ENCODE measurements at places on chromosomes 2 and 18.

- no peak for DNase-seq
These were observed 148.3 kb upstream of the KLHL14 start for GRCh38 chr18:32920796-32921787.

DNA sequence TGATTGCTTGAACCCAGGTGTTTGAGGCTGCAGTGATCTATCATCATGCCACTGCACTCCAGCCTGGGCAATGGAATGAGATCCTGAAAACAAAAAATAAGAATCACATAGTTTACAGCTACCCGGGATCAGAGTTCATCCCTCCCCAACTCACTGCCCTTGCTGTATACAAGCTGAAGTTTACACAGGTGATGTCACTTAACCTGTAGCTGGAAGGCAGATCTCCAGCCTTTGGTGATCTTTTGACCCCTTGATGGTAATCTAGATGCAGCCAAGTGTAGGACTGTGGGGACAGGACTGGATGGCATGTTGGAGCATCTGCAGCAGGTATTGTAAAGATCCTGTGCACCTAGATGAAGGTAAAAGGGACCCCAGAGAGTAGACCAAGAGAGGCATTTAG lies 66.7 kb upstream of the SLC14A2 start:
- no peak for DNase-seq

GRCh38 chr2:226971770-226972169 lies 135.9 kb downstream of the RHBDD1 start:
- DNase-seq = no peak

DNA sequence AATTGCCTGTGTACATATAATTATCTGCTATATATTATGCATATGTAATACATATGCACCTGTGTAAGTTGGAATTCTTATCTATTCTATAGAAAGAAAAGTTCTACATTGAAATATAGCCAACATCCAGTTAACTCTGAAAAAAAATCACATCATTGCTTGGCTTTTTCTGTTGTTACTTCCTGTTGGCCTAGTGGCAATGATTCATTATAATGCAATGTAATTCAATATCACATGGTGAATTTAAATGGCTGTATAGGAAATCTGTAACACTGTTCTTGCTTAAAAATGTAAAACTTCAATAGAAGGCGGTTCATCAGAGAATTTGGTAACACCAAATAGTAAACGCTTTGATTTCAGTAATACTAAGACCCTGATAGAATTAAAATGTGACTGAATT lies 44.5 kb upstream of the MAP4K3 start:
- DNase-seq = no peak

GRCh38 chr2:144170179-144170578 lies 349.7 kb downstream of the ZEB2 start:
- DNase-seq = no peak

DNA sequence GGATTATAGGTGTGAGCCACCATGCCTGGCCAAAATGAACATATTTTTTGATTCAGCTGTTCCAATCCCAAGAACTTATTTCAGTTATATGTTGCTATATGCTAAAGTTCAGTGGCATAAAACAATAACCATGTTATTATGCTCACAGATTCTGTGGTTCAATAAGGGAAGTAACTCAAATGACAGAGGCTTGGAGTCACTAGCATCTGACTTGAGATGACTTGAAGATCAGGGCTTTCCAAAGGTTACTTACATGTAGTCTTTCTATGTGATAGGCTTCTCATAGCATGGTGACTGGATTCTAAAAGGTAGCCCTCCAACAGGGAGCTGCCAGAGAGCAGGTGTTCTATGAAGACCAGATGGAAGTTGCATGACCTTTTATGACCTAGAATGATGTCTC lies 17.2 kb downstream of the CLK1 start:
- DNase-seq = no peak

- no peak for DNase-seq
These were observed 68.1 kb upstream of the SPTBN1 start for GRCh38 chr2:54388076-54388475.

DNA sequence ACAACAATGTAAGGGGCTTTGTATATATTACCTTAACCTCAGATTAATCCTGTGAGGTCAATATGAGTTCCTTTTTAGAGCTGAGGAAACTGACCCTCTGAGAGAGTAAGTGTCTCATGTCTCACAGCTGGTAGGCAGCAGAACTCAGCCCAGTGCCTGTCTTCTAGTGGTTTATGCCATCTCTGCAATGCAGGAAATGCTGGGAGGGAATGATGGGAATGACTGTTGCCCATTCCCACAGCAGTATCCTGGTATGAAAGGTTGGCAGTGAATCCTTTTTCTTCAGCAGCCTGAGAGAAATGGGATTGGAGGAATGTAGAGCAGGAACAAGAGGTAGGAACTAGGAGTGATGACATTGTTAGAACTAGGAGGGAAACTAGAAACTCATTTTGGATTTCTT lies 6.0 kb downstream of the MRPL30 start:
- no peak for DNase-seq

- DNase-seq = no peak
These were observed 63.7 kb downstream of the SLC8A1 start for GRCh38 chr2:40388161-40388560.

- DNase-seq = no peak
These were observed 90.3 kb upstream of the ST3GAL5 start for GRCh38 chr2:85978883-85979780.

DNA sequence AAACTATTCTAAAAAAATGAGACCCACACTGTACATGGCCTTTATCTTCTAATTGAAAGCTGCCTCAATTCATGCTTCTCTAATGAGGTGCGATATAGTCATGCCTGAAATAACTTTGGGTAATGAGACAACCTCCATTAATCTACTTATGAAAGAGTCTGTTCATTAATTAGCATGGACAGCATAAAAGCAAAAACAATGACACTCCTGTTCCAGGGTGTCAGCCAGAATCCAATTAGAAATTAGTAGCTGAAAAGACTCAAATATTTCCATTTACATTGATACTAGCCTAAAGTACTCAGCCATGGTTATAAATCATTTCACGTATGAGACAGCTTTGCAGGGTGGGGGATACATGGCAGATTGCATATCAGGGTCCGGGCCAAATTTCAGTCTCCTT lies 288.7 kb downstream of the AKAIN1 start:
- no peak for DNase-seq

DNA sequence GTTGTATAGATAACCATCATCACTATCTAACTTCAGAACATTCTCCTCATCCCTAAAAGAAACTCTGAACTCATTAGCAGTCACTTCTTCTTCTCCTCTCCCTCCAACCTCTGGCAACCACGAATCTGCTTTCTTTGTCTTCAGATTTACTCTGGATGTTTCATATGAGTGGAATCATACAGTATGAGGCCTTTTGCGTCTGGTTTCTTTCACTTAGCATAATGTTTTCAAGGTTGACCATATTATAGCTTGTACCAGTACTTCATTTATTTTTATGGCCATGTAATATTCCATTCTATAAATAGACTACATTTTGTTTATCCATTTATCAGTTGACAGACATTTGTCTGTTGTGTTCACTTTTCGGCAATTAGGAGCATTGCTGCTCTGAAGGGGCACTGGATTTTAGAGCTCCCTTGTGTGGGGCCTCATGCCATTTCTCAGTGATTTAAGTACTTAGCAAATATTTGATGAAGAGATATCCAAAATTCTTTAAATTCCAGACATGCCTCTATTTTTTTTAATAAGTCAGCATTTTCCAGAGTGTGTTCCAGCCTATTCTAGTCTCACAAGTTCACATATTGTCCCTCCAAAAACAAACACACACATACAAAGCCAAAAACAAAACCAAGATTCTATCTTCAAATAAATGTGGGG lies 22.5 kb upstream of the MAP3K20 start:
- no peak for DNase-seq

DNA sequence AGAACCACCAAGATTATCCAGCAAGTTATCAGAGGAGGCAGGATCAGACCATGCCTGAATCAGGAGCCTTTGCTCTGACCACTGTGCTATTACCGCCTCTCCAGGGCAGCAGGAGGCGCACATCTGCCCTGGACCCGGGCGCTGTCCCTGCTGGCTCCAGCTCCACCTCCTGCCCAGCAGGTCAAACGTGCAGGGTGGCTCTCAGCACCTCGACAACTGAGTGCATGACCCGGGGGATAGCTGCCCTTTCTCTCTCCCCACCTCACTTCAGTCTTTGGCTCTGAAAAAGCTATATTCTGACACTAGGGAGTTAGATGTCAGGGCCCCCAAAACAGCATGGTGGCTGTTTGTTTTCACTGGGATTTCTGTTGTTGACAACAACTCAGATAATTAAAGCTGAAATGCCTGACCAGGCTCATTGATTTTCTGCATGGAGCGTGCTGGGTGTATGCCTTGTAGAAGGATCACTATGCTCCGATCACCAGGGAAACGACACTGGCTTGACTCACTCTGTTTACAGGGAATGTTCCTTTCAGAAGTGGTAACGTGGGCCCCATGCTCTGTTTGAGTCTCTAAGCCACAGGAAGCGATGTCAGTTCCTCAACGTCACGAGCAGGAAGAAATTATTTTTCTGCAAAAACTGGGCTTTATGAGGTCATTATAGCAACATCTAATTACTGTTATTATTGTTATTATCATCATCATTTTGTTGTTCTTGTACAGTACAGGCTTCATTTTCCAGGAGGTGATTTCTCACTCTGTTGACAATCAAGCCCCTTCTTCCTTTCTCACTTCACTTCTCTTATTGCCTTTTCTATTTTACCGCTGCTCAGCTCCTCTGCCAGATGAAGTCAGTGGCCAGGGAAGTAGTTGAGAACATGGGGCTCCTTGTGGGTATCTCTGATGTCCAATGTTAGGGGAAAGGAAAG lies 125.6 kb downstream of the PLB1 start:
- DNase-seq = peak; percentile 35

GRCh38 chr2:102480285-102481195 lies 7.5 kb downstream of the SLC9A4 start:
- no peak for DNase-seq

GRCh38 chr2:31219131-31219969 lies 2.0 kb upstream of the CAPN14 start:
- no peak for DNase-seq

- no peak for DNase-seq
These were observed 27.4 kb upstream of the CHAC2 start for GRCh38 chr2:53740170-53740569.

- DNase-seq = no peak
These were observed 167.4 kb upstream of the STON1 start for GRCh38 chr2:48362515-48362914.

DNA sequence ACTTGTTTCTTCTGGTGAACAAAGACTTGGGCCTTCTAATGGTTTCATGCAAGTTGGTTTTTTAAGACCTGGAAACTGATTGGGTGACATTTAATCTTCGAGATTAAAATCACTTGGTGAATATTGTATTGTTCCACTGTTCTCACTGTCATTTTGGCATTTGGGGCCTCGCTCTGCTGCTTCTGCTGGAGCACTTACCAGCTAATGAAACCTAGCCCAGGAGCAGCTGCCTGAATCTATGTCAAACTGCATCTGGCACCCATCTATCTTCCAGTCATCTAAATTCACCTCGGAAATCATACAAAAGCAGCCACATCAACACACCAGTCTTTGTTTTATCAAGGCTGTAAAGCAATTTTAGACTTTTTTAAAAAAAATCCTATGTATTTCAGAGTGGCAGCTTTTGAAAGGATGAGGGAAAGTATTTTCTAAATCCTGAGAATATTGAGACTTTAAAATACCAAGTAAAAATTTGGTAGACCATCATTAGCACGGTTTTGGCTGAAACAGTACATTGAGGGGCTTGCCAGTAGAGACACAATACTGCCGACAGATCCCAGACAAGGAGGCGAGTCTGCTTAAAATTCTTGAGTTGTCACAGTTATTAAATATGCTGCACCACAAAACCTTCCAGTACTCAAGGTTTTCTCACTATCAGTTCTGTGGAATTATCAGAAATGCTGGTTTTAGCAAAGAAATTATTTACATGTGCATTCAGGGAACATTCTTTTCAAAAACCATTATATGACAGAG lies 26.1 kb upstream of the SERTAD2 start:
- no peak for DNase-seq

GRCh38 chr2:145615626-145616025 lies 1095.7 kb upstream of the ZEB2 start:
- no peak for DNase-seq

DNA sequence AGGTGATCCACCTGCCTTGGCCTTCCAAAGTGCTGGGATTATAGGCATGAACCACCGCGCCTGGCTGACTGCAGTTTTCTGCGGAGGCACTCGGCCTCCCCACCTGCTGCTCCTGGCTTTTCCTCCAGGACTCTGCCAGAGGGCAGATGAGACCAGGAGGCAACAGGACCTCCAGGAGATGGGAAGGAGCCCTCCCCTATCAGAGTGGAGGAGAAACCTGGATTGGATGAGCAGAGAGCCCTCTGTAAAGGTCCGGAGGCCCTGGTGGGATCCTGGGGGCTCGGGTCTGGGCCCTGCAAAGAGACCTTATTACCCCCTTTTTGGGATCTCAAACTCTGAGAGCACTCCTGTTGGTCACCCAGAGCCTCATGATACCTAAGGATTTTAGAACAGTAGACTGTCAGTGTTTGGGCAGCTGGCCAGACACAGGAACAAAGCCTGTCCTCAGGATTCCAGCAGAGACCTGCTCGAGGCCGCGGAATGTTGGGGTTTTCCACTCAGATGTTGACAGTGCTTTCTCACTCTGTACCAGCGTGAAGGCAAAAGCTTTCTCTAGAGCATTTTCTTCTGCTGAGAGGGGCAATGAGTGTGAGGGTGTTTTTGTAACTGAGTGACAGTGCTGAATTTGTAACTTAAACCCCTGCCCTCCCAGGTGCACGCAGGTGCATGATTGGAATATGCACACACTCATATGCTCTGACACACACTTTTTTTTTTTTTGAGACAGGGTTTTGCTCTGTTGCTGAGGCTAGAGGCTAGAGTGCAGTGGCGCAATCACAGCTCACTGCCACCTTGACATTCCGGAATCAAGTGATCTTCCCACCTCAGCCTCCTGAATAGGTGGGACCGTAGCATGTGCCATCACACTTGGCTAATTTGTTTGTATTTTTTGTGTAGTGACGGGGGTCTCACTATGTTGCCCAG lies 48.4 kb downstream of the NPPC start:
- DNase-seq = no peak

DNA sequence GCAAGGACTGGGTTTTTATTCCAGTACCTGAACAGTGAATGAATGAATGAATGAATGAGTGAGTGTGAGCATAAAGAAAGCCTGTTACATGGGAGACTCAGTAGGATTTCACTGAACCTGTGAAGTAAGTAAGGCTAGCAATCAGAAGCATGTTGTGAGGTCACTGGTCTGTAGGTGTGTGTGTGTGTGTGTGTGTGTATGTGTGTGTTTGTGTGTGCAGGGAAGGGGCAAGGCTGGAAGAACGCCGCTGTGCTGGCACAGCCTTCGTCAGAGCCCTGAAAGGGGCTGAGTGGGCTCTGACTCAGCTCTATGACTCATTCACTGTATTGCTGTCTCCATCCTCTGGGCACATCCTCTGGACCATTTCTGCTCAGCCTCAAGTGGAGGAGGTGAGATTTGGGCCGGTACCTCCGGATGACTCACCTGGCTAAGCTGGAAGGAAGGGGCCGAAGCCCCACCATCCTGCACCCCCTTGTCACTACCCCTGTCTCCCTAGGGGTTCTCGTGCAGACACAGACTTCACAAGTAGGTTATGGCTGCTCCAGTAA lies 51.4 kb upstream of the MRPL33 start:
- DNase-seq = no peak

All from endothelial cell (in vitro differentiated cells).